ENCODE measurements at places on chromosomes 3 and 15. TPM values are rescaled to one million over a fixed set of nuclear protein-coding genes. Genes with fewer than 3 reads are reported as not detected.

DNA sequence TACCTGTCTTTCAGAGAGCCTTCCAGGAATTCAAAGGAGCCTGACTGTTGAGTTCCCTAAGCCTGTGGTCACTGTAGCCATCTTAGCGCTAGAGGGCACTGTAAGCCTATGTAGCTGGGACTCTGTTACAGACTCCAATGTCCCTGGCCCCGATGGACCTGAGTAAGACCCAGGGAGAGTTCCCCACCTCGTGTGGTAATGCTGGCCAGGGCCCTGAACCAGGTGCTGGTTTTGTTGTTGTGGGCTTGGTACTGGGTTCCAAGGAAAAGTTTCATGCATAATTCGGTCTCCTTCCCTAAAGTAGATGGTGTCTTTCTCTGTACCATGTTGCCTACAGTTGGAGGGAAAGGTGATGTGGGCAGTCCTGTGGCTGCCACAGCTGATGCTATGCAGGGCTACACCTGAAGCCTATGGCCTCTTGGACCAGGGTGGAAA, 32.4 kb downstream of the CDAN1 start:
- peak; percentile 96 for ATAC-seq

DNA sequence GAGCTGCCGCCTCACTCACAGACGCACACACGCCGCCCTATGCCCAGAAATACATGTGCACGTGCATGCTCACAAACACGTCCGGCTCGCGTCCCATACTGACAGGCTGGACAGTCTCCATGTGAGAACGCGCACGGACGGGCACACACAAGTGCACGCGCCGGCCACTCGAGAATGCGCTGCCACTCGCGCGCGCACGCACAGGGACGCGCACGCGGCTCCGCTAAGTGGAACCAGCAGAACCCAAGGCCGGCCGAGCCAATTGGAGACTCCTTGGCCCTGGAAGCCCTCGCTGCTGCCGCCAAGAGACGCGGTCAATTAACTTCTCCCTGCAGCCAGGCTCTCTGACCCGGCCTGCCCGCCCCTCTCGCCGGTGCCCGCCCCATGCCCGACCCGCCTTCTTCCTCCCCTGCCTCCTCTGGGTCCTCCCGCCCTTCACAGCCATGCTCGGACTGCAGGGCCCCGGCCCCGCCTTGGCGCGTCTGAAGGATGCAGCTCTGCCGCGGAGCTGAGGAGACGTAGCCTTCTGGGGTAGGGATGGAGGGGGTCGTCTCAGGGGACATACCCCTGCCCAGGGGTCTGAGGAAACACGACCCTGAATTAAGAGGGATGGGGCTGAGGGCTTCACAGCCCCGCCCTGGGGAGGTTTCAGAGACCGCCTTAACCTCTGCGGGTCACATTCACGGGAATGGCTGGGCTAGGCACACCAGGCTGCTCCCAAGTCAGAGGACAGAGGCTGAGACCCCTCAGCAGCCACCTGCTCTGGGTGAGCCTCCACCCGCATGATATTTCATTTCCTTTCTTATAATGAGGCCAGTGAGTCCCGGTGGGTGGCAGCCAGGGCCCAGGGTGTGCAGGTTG, 15.0 kb downstream of the PTH1R start:
- peak; percentile 31 for ATAC-seq

- ATAC-seq: no peak
Measured at GRCh38 chr3:162443376-162443775, 946.8 kb downstream of the OTOL1 start.

Gene FBXO40
- total RNA-seq: not detected

Gene IRAK2
- total RNA-seq: 10.1 TPM

DNA sequence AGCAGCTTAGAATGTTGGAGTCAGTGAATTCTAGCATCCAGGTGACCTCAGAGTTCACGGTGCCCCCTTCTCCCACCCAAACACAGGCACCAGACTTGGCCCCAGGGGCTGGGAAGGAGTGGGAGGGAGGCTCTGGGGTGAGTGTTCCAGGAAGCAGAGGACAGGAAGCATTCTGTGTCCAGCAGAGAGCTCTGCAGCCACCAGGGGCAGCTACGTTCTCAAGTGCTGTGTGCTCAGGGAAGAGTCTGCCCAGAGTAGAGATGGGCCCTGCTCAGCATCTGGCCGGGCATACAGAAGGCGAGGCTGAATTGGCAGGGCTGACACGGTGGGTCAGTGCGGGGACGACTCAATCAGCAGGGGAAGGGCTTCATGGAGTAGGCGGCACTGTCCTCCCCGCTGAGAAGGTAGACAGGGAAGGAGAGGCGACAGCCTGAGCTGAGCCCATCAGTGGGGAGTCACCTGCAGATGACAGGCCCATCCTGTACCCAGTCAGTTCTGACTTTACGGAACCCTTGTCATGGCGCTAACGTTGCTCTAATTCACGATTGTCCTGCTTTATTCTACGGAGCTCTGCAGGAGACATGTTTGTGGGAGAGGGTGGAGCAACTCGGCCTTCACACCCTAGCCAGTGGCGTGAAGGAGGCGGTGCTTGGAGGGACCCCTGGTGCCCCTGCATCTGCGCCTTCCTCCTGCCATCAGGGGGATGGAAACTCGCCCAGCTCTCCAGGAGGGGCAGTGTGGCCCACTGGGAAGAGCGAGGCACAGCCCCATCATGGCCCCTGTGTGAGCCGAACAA, 82.2 kb downstream of the C3orf70 start:
- no peak for ATAC-seq

- ATAC-seq: no peak
Measured at GRCh38 chr15:39455471-39455991, 125.3 kb upstream of the THBS1 start.

Gene SEC62
- 64.1 TPM for total RNA-seq

Gene NAALADL2
- not detected for total RNA-seq

GRCh38 chr3:179871782-179872181, 165.0 kb downstream of the PEX5L start:
- no peak for ATAC-seq

- no peak for ATAC-seq
Measured at GRCh38 chr3:8845641-8846040, 76.2 kb upstream of the OXTR start.

- ATAC-seq: no peak
Measured at GRCh38 chr3:172749230-172749965, 1.1 kb upstream of the ECT2 start.

- ATAC-seq: no peak
Measured at GRCh38 chr3:141941093-141941492, 64.7 kb downstream of the ATP1B3 start.

- peak; percentile 37 for ATAC-seq
Measured at GRCh38 chr3:100637197-100637631, 27.8 kb downstream of the ADGRG7 start.

- peak; percentile 53 for ATAC-seq
Measured at GRCh38 chr3:30073622-30074021, 532.8 kb upstream of the TGFBR2 start.

Gene WDR72
- total RNA-seq: not detected

DNA sequence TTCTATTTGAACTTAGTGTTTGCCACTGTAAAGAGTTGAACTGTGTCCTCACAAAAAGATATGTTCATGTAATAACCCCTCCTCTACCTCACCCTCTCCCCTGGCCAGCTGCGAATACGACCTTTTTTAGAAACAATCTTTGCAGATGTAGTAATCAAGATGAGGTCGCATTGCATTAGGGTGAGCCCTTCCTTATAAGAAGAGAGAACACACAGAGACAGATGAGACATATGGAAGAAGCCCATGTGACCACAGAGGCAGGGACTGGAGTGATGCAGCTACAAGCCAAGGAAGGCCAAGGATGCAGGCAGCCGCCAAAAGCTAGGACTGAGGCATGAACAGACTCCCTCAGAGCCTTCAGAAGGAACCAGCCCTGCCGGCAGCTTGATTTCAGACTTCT, 27.6 kb downstream of the GPR176 start:
- ATAC-seq: no peak

Measured in activated T-helper 17 cell treated with anti-CD3 and anti-CD28 coated beads, Interleukin-2, amount 50 U/mL, for 72 hours (primary cell).